Naive thymus-derived CD4-positive, alpha-beta T cell (primary cell): ENCODE measurements at places on chromosomes 7 and 10. TPM values are rescaled to one million over a fixed set of nuclear protein-coding genes. Genes with fewer than 3 reads are reported as not detected.

The SPACDR gene
- total RNA-seq: 6.2 TPM

DNA sequence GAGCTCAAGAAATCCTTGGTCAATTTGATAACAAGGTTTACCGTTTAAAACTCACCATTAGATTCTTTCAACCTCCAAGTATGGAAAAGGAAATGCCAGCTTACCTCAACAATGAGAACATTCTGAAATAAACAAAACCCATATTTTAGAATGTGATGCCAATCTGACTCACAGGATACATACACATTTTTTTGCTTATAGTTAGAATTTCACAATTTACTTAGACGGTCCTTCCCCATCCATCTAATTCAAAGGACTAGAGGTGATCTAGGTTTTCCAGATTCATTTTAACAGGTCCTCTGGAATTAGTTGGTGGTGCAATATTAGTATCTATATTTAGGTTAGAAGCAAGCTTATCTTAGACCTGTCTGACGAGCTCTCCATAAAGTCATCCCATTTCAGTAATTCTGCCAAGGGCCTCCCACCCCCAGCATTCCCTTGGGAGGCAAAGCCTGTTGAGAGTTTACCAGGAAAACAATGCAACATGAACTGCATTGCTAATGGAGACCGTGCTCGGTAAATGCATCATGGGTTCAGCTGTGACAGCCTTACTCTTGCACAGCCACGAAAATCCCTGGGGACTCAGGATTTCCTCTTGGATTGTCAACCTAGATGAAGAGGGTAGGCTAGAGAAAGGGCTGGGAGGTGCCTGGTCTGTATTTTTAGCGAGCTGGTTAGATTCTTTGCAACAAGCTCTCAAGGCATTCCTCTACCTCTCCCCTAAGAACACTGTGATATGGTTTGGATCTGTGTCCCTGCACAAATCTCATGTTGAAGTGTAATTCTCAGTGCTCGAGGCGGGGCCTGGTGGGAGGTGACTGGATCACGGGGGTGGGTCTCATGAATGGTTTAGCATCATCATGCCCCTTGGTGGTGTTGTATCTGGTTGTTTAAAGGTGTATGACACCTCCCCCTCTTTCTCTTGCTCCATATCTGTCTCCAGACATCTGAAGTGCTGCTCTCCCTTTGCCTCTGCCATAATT lies 93.8 kb downstream of the PRTFDC1 start:
- no peak overlapping the region for H3K27ac ChIP-seq
- no peaks in the 10 kb centered on the region for H3K4me1 ChIP-seq
- no peak for DNase-seq
- H3K36me3 ChIP-seq: no peaks in the 10 kb centered on the region

DNA sequence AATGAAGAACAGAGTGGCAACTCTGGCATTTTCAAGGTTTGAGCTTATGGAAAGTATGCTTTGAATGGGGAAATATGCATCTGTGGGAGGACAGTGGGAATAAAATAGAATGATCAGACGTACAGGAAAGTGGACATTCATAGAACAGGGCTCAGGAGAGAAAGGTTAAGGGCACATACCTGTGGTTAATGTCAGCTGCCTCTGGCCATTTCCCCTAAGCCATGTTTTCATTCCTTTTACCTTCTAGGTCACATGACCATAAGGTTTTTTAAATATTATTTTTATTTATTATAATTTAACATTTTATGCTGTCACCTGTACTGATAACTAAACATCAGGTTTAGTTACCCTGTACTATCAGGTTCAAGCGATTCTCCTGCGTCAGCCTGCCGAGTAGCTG lies 52.8 kb downstream of the LRRC4 start:
- no peaks in the 10 kb centered on the region for H3K4me1 ChIP-seq
- H3K27me3 ChIP-seq: no peaks in the 10 kb centered on the region
- no peak for DNase-seq

The PVRIG gene
- total RNA-seq: 66.2 and 67.8 TPM in 2 replicates

The MBL2 gene
- not detected in 2 replicates for total RNA-seq

GRCh38 chr7:131173145-131173890 lies 154.4 kb upstream of the MKLN1 start:
- no peak overlapping the region for H3K27ac ChIP-seq
- no peaks in the 10 kb centered on the region for H3K36me3 ChIP-seq
- H3K4me1 ChIP-seq: no peaks in the 10 kb centered on the region
- H3K27me3 ChIP-seq: no peaks in the 10 kb centered on the region
- no peak overlapping the region for H3K4me3 ChIP-seq

GRCh38 chr7:19970514-19970913 lies 197.1 kb upstream of the TMEM196 start:
- H3K27me3 ChIP-seq: no peaks in the 10 kb centered on the region
- no peaks in the 10 kb centered on the region for H3K36me3 ChIP-seq
- no peak overlapping the region for H3K4me3 ChIP-seq
- no peak overlapping the region for H3K27ac ChIP-seq
- no peaks in the 10 kb centered on the region for H3K4me1 ChIP-seq

DNA sequence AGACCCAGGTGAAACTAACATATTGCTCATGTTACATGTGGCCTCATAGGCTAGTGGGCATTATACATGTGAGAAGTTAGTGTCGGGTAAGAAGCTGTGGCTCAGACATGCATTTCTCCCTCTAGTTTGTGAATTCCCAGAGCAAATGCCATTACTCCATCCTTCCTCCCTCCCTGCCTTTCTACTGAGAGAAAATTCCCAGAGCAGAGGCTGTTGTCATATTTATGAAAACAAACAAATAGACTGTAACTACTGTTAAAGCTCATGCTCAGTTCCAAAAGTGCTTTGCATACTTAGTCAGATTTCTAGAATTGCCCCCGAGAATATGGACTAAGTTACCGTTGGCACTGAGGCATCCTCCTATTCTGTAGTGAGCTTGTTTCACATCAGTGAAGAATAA lies 29.0 kb downstream of the ZNRF2 start:
- H3K27me3 ChIP-seq: no peaks in the 10 kb centered on the region
- no peak for DNase-seq
- H3K36me3 ChIP-seq: no peaks in the 10 kb centered on the region
- peaks cover 18% of the 10 kb centered on the region for H3K4me1 ChIP-seq
- H3K27ac ChIP-seq: no peak overlapping the region
- no peak overlapping the region for H3K4me3 ChIP-seq

The CCDC172 gene
- total RNA-seq: not detected

The ASIC3 gene
- total RNA-seq: 10.2 TPM

DNA sequence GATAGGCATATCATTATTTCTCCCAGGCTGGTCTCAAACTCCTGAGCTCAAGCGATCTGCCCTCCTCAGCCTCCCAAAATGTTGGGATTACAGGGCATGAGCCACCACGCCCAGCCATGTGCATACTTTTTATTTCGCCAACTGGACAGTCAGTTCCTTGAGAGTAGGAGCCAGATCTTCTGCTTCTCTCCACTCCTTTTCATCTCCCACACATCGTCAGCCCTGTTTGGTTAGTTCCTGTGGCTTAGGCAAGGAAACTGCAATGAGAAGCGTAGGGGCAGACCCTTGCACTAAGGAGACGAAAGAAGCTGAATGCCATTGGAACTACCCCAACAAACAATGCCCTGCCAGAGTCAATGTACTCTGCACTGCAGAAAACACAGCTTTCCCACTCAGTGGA lies 178.2 kb downstream of the TRIL start:
- no peak overlapping the region for H3K27ac ChIP-seq
- no peak for DNase-seq
- H3K27me3 ChIP-seq: no peaks in the 10 kb centered on the region
- no peak overlapping the region for H3K4me3 ChIP-seq
- H3K36me3 ChIP-seq: no peaks in the 10 kb centered on the region

- H3K27me3 ChIP-seq: no peaks in the 10 kb centered on the region
- no peak overlapping the region for H3K27ac ChIP-seq
- no peak for DNase-seq
- H3K4me1 ChIP-seq: no peaks in the 10 kb centered on the region
- no peak overlapping the region for H3K4me3 ChIP-seq
These were observed 70.1 kb downstream of the JAZF1 start for GRCh38 chr7:28110427-28111012.

GRCh38 chr10:32347363-32348022 lies 535 bp upstream of the EPC1 start:
- H3K27ac ChIP-seq: peak overlapping the region; percentile 99
- H3K4me1 ChIP-seq: peaks cover 35% of the 10 kb centered on the region
- H3K36me3 ChIP-seq: peaks cover 7% of the 10 kb centered on the region
- H3K27me3 ChIP-seq: no peaks in the 10 kb centered on the region
- no peak for DNase-seq
- H3K4me3 ChIP-seq: peak overlapping the region; percentile 98

DNA sequence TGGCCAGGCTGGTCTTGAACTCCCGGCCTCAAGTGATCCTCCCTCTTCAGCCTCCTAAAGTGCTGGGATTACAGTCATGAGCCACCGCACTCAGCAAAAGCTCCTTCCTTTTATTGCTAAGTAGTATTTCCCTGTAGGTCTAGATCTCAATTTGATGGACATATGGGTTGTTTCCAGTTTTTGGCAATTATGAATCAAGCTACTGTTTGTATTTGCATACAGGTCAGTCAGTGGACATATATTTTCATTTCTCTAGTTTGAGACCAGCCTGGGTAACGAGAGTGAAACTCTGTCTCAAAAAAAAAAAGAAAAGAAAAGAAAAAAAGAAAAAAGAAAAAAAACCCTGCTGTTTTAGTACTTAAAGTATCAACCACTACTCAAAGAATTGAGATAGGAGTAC lies 6.4 kb upstream of the PRKRIP1 start:
- H3K27ac ChIP-seq: no peak overlapping the region
- no peaks in the 10 kb centered on the region for H3K27me3 ChIP-seq
- no peaks in the 10 kb centered on the region for H3K4me1 ChIP-seq
- peaks cover 8% of the 10 kb centered on the region for H3K36me3 ChIP-seq
- no peak for DNase-seq

The BLVRA gene
- 11.2 TPM for total RNA-seq

The SPDYE1 gene
- total RNA-seq: 0.30 TPM

- H3K4me3 ChIP-seq: peak overlapping the region; percentile 60
- no peaks in the 10 kb centered on the region for H3K36me3 ChIP-seq
- peak; percentile 91 for DNase-seq
- H3K27me3 ChIP-seq: no peaks in the 10 kb centered on the region
- peaks cover 59% of the 10 kb centered on the region for H3K4me1 ChIP-seq
These were observed 50.6 kb downstream of the PWWP2B start for GRCh38 chr10:132447446-132448247.

DNA sequence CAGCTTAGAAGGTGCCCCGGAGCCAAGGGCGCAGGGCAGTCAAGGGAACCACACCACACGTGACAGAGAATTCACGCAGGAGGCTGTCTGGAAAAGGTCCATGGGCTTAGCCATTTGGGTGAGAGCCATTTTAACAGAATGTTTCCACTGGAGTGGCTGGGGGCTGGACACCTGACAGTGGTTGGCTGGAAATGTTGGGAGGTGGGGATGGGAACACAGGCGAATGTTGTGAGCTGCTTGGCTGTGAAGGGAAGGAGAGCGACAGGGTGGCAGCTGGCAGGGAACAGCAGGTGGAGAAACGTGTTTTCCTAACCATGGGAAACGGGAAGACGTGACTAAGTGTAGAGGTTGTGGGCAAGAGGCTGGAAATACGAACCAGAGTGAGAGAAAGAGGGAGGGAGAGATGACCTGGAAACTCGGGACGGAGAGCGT lies 100.5 kb upstream of the ZNF32 start:
- no peak overlapping the region for H3K27ac ChIP-seq
- H3K36me3 ChIP-seq: no peaks in the 10 kb centered on the region
- H3K4me3 ChIP-seq: no peak overlapping the region
- H3K4me1 ChIP-seq: no peaks in the 10 kb centered on the region
- H3K27me3 ChIP-seq: no peaks in the 10 kb centered on the region

The WIPF3 gene
- total RNA-seq: not detected

The MOSPD3 gene
- total RNA-seq: 12.9 TPM

DNA sequence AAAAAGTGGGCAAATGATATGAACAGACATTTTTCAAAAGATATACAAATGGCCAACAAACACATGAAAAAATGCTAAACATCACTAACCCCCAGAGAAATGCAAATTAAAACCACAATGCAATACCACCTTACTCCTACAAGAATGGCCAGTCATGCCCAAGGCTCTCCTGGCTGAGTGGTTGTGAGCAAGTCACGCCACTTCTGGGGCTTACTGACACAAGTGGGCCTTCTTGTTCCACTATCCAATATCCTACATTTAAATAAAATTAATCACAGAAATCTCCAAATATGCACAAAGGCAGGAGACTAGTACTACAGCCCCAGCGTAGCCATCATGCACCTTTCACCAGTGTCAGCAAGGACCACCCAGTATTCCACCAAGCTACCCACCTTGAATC lies 181.9 kb downstream of the TNS3 start:
- H3K36me3 ChIP-seq: no peaks in the 10 kb centered on the region
- H3K27me3 ChIP-seq: no peaks in the 10 kb centered on the region
- no peak overlapping the region for H3K27ac ChIP-seq
- H3K4me1 ChIP-seq: no peaks in the 10 kb centered on the region
- no peak for DNase-seq

GRCh38 chr7:339062-339342 lies 49.0 kb downstream of the FOXL3 start:
- H3K4me3 ChIP-seq: no peak overlapping the region
- no peaks in the 10 kb centered on the region for H3K27me3 ChIP-seq

- peak within 1 kb of the TSS; percentile 86 for H3K4me3 ChIP-seq
- DNase-seq: peak; percentile 96
- H3K36me3 ChIP-seq: peaks cover 6% of the 10 kb centered on the region
- peaks cover 18% of the 10 kb centered on the region for H3K4me1 ChIP-seq
These were observed at the start of gene ZFYVE27 for GRCh38 chr10:97736902-97737769. ZFYVE27 (plus strand) TSS chr10:97737128; CDS start chr10:97738478, 1,350 bp downstream.

- H3K27me3 ChIP-seq: no peaks in the 10 kb centered on the region
- H3K4me1 ChIP-seq: peaks cover 45% of the 10 kb centered on the region
- DNase-seq: no peak
- H3K4me3 ChIP-seq: peak overlapping the region; percentile 5
- no peaks in the 10 kb centered on the region for H3K36me3 ChIP-seq
These were observed 20.8 kb upstream of the ZNF800 start for GRCh38 chr7:127413326-127413725.

The CLDN3 gene
- total RNA-seq: not detected in 2 replicates

DNA sequence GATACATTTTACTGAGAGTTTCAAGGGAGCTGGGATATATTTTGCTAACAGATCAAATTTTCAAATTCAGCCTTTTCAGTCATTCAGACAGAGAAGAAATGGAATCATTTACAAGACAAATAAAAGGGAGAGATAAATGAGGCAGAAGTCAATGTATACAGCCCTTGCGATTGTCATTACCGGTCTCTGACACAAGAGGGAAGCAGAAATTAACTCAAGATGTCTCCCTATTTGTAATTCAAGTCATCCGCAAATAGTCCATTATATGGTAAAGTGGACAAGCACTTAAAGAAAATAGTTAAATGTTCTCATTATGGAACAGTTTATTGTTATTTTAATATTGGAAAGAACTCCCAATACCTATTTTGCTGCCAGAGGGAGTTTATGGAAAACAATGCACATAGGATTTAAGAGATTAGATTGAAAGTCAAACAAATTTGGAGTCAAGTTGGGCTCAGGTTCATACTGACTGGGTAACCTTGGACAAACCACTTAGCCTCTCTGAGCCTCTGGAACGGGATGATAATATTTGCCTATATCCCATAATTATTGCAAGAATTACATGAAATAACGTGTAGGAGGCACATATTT lies 89.3 kb upstream of the PRKCQ start:
- no peaks in the 10 kb centered on the region for H3K27me3 ChIP-seq
- no peak overlapping the region for H3K27ac ChIP-seq
- H3K36me3 ChIP-seq: no peaks in the 10 kb centered on the region
- H3K4me3 ChIP-seq: no peak overlapping the region

The MYPN gene
- total RNA-seq: not detected in 2 replicates

- no peak overlapping the region for H3K4me3 ChIP-seq
- no peak for DNase-seq
- no peaks in the 10 kb centered on the region for H3K36me3 ChIP-seq
- no peaks in the 10 kb centered on the region for H3K27me3 ChIP-seq
These were observed 412.1 kb upstream of the CELF2 start for GRCh38 chr10:10605551-10606081.
